ENCODE measurements at places on chromosomes 3 and 15.
A peak's percentile ranks its signal among the peaks of the same experiment; 100 is the strongest.

GRCh38 chr3:179404307-179404706, 47.0 kb downstream of the GNB4 start:
- no peak for DNase-seq

GRCh38 chr3:161573136-161573535, 76.5 kb downstream of the OTOL1 start:
- no peak for DNase-seq

GRCh38 chr3:127652246-127652995, 20.3 kb upstream of the ABTB1 start:
- DNase-seq = peak; percentile 9

DNA sequence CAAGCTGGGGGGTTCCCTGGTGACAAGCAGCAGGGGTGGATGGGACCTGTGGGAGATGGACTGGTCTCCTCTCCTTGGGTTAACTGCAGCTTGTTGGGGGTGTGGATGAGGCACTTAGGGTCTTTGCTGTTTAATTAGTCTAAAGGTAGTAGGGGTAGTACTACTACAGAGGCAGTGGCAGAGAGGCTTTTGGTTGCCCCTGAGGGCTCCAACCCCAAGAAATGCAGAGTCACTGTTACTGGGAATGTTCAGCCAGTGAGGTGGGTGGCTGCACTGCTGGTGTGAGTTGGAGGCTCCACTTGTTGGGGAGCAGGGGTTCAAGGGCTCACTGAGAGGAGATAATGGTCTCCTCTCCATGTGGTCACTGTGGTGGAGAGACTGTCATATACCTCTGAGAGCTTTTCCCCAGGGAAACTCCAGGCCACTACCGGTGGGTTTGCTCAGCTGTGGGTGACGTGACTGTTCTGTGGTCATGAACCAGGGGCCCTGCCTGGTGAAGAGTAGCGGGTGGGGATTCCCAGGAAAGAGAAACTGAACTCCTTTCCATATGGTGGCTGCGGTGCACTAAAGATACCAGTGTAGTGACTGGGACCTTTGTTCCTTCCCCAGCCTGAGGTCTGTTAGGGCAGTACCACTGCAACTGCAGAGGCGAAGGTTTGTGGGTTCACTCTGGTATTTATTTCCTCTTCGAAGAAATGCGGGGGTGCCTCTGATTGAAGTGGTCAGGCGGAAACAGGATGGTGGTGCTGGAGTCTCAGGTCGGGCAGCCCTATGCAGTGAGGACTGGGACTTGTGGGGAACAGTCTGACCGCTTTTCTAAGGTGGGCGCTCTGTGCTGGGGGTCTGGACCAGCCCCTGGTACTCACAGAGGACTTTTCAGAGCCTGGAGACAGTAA, 68.9 kb upstream of the TNFSF10 start:
- DNase-seq = peak; percentile 77

DNA sequence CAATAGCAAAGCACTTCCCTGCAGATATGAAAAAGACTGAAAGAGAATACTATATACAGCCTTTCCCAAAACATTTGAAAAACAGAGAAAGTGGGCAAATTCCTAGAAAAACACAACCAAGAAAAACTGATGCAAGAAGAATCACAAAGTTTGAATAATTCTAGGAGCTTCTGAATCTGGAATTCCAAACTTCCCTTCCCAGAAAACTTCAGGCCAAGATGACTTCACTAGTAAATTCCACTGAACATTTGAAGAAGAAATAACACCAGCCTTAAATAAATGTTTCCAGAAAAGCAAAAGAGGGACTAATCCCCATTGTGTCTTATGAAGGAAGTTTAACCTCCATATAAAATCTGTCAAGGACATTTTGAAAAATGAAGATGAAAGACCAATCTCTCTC, 15.8 kb upstream of the NSMCE3 start:
- DNase-seq = no peak

DNA sequence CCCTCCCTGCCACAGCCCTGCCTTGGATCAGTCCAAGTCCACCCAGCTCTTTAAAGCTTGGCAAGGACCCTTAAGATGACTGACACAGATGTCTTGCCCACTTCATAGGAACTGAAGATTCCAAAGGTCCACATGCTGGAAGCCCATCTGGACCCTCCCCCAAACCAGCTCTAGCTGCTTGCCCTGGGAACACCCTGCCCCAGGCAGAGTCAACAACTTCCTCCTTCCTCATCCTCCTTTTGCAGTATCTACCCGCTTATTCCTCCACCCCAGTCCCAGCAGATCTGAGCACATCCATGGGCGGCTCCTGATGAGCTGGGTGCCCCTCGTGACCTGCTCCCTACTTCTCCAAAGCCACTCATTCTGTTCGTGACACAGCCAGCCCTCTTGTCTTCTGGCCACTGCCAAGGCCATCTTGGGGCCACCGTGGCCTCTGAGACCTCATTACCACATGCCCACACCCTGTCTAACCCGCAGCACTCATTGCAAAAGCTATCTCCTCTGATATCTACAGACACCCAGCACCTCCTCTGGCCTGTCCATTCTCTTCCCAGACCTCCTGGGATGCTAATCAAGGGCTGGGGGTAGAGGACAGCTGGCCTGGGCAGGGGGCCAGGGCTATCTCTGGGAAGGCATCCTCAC, 2.0 kb upstream of the PFKFB4 start:
- DNase-seq = peak; percentile 84

DNA sequence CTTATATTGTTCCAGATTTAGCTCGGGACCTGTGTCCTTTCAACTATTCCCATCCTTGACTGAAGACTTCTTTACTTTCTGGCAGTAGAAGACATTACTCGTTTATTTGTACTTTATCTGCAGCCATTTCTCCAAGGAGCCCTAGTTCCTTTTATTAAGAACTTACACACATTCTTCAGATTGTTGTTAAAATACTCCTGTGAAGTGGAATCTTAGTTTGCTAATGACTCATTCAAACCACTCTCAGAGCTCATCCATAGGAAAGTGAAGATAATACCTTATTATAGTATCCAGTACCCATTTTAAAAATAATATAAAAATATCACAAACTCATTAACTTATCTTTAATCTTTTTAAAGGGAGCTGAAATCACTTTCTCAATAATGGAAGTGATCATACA, 63.5 kb downstream of the C3orf70 start:
- no peak for DNase-seq

DNA sequence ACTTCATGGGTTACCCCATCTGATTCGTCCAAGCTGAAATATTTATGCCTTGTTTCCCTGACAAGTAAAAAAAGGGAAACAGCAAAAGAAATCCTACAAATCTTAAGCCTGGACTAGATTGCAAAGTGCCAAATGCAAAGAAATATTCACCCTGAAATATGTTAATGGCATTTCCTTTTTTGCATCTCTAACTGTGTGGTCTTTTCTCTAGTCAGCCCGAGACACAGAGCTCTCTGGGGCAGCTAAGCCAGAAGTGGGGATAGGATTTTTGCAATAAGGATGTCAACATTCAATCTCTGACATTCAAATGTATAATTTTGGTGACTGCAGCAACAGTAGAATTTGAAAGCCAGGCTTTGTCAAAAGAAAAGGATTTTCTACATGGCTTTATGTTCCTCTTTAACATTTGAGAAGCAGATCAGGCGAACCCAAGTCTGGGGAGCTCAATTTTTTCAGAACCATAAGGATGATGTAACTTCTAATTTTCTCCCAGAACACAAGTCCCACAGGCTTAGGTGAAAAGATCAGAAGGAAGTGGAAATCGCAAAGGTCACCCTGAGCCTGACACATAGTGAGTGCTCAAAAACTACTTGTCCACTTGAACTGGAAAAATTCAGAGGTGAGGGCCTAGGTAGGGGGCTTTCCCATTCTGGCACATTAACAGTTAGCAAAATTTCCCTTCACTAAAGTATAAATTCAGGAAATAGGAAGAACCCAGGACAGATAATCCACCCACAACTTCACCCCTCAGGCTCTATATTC, 28.2 kb upstream of the KCNMB3 start:
- DNase-seq = peak; percentile 18

DNA sequence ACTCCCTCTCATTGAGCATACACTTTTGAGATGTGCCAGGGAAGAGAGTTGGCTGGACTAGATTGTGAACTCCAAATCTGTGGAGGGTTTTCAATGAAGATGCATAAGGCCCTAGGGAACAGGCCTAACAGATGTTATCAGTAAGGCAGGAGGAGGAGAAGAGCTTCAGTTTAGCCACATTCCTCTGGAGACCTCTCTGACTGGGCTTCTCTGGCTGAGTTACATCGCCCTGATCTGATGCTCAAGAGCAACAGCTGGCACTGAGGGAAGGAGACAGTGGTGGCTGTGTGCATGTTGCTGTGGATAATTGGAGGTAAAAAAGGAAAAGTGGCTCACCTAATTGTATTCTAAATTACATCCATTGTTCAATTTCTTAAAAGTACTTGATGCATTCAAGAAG, 206.4 kb upstream of the CFAP20DC start:
- DNase-seq = no peak

- DNase-seq = no peak
Observed at GRCh38 chr3:19155375-19155774, 7.1 kb downstream of the KCNH8 start.

GRCh38 chr15:74253211-74253921, 17.2 kb downstream of the CCDC33 start:
- DNase-seq = no peak
